ENCODE measurements at places on chromosomes 6 and 20.
A peak's percentile ranks its signal among the peaks of the same experiment; 100 is the strongest.

DNA sequence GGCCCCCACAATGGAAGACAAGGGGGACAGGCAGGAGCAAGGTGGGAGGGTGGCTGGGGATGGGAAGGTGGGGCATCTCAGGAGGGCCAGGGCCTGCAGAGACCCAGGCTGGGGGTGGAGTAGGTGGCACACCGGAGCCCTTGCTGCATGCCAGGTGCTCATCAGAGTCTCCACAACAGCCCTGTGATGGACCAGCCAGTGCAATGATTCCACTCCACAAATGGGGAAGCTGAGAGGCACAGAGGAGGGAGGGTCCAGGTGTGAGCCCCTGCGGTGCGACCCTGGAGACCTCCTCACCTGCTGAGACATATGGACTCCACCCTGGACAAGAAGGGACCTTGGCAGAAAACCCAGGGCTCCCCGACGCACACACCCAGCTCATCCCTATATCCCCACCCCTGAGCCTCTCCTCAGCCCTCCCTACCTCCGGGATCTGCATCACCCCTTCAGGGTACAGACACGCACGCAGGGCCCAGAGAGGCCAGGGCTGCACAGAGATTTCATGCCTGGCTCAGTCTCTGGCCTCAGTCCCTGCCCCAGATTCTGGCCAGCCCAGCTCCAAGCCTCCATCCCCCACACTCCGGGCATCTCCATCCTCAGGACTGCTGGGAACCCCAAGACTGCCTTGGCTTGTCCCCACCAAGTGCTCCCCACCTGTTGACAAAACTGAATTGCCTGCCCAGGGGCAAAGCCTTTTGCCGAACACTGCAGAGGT is 7.1 kb upstream of the GRM4 start:
- no peak overlapping the region for H3K27ac ChIP-seq
- H3K36me3 ChIP-seq, result no peaks in the 10 kb centered on the region
- H3K4me1 ChIP-seq, result peaks cover 3% of the 10 kb centered on the region
- no peak overlapping the region for H3K4me3 ChIP-seq
- H3K27me3 ChIP-seq, result peaks cover 92% of the 10 kb centered on the region

GRCh38 chr20:17525650-17526049 is 5.5 kb downstream of the BFSP1 start:
- H3K4me3 ChIP-seq, result no peak overlapping the region
- H3K27me3 ChIP-seq, result no peaks in the 10 kb centered on the region
- DNase-seq, result peak; percentile 45
- no peak overlapping the region for H3K27ac ChIP-seq

DNA sequence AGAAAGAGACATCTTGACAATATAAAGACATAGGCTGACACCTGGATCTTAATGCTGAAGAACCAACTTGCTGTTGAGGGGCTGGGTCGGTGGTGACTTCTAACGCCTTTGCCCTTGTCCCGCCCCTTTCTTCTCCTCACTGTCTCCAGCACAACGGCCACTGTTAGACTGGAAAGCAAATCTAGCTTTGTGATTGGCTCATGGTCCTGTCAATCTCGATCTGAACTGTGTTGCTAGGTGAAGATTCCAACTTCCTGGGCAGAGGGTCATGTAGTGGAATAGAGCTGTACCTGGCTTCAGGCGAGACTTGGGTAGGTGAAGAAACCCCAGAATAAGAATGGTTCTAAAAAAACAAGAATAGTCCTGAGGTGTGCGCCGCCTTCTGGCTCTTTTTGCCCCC is at the start of gene PGK2:
PGK2 (minus strand) TSS at position 110 of the 400 bp plus-strand sequence; CDS start at position 12, 98 bp downstream.
- DNase-seq, result no peak
- no peaks in the 10 kb centered on the region for H3K4me1 ChIP-seq
- no peak within 1 kb of the TSS for H3K27ac ChIP-seq
- H3K27me3 ChIP-seq, result no peaks in the 10 kb centered on the region
- peaks cover 7% of the 10 kb centered on the region for H3K36me3 ChIP-seq
- H3K4me3 ChIP-seq, result no peak within 1 kb of the TSS

DNA sequence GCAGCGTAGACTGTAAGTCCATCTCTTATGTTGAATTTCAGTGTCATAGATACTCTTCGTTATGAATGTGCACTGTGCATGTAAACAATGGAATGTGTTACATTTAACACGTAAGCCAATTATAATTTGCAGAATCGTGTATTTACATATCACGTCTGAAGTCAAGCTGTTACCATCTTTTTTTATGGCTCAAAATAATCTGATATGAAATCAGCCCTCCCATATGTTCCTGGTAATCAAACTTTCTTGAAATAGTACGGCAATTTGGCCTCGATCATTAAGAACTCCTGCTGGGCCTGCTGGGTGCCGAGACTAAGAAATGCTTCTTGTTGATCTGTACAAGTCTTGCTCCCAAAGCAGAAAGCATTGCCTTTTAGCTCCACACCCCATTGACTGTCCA is 89.6 kb upstream of the DOK5 start:
- H3K4me1 ChIP-seq, result no peaks in the 10 kb centered on the region
- DNase-seq, result no peak

DNA sequence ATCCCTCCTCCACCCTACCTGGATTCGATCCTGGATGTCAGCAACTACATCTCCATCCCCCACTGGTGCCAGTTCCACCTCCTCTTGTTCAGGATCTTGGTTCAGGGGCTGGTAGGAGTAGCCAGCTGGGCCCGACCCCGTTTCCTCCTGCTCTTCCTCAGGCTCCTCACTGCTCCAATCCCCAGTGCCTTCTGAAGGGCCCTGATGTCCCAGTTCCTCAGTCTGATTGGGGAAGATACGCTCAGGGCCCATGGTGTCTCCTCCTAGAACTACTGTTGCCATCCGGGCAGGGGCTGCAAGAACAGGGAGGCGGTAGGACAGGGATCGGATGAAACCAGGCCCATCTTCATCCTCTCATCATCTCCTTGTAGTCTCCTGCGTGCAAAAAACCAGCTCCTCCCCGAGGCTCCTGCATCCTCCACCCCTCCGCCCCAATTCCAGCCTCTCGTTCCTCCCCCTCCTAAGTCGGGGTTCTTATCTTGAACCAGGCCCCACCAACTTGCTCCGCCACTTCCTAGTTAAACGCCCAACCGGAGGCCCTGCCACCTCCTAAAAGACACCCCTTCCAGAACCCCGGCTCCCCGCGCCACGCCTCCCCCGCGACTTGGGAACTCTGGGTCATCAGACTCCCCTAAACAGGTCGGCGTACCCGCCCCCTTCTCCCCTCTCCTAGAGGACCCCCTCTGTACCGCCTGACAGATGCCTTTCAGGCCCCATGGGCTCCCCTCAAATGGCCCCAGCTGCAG is 476 bp downstream of the MEA1 start:
- no peaks in the 10 kb centered on the region for H3K27me3 ChIP-seq
- peaks cover 52% of the 10 kb centered on the region for H3K36me3 ChIP-seq
- peak overlapping the region; percentile 10 for H3K27ac ChIP-seq
- H3K4me3 ChIP-seq, result peak overlapping the region; percentile 75
- no peak for DNase-seq
- H3K4me1 ChIP-seq, result peaks cover 21% of the 10 kb centered on the region

Data from large intestine (tissue), 12 donors.